ENCODE measurements at places on chromosomes 3 and 15.

- DNase-seq: no peak
These were observed 374.0 kb upstream of the CBLB start for GRCh38 chr3:106242781-106243180.

DNA sequence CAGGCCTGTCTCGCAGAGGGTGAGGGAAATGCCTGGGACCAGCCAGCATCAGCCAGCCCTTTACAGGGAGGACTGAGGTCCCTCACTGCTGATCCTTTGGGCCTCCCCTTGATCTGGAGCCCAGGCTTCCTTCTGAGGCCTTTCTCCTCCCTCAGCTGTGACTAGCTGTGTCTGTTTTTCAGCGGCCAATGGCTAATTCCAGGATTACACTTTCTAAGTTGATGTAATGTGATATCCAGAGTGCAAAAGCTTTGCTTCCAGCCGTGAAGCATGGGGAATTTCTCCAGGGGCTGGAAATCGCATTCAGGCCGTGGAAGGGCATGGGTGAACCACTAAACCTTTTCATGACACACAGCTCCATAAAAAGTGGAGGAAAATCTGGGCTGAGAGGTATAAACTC lies 157.6 kb downstream of the SHQ1 start:
- no peak for DNase-seq

DNA sequence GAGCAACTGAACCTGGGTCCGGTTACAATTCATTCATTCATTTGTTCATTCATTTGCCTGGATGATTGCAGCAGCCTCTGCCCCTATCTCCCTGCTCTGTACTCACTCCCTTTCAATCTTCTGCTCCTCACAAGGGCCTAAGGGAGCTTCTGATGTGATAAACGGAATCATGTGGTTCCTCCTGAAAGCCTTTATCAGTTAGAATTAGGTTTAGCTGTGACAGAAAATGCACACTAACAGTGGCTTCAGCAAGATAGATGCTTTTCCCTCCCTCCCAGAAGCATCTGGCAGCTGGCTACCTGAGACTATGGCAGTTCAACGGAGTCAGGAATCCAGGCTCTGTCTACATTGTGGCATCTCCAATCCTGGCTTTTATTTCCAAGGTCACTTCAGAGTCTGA lies 196.0 kb downstream of the ADAMTS9 start:
- DNase-seq: no peak

GRCh38 chr3:16252988-16253387 lies 11.8 kb downstream of the DPH3 start:
- DNase-seq: no peak

DNA sequence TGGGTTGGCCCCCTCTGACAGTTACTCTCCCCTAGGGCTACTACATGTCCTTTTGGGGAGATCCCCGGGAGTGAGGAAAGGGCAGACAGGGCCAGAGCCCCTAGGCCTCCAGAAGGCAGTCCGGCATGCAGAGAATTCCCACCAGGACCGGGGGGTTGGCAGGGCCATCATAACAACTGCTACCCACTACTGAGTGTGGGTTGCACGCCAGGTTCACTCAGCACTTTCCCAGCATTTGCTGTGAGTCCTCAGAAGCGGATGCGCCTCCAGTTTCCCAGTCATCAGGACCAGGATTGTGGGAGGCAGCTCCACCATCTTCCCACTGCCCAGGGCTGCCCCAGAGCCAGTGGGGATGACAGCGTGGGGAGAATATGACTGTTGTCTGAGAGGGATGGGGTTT lies 51.2 kb upstream of the HERC1 start:
- DNase-seq: no peak

DNA sequence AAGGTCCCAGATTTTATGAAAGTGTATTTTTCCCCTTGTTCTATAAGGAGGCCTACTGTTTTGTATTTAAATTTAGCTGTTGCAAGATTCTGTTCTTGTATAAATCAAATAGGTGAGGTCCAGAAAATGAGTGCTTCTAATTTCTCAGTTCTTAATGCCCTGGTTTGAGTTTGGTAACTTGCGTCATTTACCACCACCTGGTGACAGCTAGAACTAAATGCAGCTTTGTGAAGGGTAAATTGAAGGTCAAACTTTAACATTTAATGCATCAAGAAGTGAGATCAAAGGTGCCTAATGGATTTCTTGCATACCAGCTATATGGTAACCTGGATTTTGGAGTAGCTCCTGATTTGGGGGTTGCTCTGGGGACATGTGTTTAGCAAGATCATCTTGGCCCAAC lies 50.7 kb upstream of the POLR2M start:
- no peak for DNase-seq

DNA sequence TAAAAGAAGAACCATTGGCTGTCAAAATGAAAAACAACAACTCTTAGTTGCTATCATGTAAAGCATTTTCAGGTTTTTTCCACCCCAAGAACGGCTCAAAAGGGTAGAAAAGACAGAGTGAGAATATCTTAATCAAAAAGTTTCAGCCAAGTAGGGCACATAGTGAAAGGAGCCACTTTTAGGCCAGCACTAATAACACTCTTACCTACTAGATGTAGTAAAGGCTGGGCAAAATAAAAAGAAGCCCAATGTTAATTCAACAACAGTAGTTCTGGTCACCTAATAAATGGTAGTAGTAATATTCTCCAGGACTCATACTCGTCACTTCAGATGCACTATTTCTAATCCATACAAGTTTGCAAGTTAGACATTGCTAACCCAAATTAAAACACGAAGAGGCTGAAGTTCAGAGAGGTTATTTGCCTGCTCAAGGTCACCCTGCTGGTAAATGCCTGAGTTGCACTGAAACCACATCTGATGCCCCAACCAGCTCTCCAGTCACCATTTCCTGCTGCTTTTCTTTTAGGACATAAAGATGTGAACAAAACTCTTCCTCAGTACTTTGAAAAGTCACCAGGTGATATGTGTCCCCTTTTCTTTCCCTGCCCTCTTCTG lies 7.5 kb downstream of the GOLIM4 start:
- no peak for DNase-seq

GRCh38 chr15:47384341-47384740 lies 333.0 kb upstream of the SEMA6D start:
- DNase-seq: no peak

GRCh38 chr15:86522721-86523120 lies 443.1 kb downstream of the AGBL1 start:
- DNase-seq: no peak

- DNase-seq: no peak
These were observed 147.6 kb downstream of the KLF13 start for GRCh38 chr15:31474059-31474868.

GRCh38 chr15:97501291-97501690 lies 459.2 kb upstream of the ARRDC4 start:
- DNase-seq: no peak

DNA sequence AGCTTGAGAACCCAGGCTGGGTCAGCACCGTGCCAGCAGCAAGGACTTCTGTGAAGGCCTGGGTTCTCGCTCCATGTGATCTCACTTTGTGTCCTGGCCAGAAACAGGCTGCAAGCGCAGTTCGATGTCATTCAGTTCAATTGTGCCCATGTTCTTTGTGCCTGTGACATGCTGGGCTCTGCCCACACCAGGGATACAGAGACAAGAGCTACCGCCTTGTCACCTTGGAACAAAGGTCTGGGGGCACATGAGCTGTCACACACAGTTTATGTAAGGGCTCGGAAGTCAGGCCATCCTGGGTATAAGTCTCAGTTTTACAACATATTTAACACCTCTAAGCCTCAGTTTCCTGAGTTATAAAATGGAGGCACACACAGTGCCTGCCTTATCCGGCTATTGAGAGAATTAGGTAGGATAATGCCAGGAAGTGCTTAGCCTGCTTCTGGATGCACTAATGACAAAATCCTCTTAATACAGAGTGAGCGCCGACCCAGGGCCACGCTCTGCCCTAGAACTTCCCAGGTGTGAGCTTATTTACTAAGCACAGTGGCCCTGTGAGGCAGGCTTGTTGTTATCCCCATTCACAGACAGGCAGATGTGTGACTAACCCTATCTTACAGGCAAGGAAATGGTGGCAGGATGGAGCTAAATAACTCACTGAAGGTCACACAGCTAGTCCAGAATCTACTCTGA lies 50.4 kb upstream of the LIMD1 start:
- DNase-seq: no peak

DNA sequence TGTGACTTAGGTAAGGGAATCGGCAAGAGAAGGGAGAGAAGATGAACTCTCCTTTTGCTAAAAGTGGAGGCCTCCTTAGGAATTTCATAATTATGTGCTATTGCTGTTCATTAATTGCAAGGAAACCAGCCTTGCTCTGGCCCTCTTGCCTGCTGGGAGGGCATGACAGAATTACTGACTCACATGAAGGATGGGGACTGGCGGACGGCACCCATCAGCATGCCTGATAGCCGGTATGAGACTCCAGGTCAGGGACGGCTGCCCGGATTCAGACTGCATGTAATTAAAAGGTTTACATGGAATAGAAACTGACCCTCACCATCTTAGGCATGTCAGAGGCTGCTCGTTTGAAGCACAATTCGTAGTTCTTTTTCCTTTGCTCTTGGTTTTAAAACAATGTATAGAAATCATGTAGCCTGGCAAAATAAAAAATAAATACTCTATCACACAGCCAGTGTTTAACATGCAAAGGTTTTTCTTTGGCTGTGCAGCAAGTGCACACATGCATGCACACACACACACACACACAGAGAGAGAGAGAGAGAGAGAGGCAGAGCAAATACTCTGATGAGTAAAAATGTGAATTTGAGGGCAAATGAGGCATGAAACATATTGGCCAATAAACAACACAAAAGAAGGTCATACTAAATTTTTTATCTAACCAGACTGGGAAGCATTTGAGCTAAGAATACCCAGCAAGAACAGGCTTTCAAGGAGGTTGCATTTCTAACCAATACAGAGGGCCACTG lies 82.7 kb downstream of the FOXB1 start:
- DNase-seq: no peak

DNA sequence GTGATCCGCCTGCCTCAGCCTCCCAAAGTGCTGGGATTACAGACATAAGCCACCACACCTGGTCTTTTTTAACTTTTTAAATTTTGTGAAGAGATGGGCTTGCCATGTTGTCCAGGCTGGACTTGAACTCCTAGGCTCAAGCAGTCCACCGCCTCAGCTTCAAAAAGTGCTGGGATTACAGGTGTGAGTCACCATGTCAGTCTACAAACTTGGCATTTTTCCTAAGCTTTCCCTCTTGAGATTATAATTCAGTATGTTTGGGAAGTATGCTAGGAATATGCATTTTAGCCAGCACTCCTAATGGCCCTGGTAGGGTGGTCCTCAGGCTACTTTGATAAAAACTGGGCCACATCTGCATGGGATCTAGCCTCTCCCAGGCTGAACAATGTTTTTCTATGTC lies 4.4 kb downstream of the WDR73 start:
- DNase-seq: no peak

DNA sequence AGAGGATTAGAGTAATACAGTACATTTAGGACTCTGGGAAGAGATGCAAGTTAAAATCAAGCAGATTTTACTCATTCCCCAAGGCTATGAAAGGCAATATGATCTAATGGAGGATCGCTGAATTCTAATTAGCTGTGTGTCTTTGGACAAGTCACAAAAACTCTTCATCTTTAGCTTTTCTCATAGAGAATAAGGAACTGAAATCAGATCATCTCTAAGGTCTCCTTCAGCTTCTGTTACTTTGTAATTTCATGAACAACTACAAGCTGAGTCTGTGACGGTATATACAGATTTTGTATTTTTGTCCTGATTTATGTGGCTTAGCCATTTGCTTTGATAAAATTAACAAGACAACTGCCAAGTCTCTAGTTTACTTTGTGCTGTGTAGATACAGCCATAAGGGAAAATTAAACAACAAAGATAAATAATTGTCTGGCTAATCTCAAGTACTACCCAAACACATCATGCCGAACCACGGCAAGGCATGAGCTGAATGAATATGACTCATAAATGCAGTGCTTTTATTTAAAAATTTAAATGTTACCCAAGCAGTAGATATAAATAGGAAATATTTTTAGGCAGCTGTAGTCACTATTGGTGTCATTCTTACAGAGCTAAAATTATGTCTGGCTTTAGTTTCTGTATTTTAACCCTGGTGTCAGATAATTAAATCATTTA lies 81.5 kb downstream of the GAP43 start:
- no peak for DNase-seq

DNA sequence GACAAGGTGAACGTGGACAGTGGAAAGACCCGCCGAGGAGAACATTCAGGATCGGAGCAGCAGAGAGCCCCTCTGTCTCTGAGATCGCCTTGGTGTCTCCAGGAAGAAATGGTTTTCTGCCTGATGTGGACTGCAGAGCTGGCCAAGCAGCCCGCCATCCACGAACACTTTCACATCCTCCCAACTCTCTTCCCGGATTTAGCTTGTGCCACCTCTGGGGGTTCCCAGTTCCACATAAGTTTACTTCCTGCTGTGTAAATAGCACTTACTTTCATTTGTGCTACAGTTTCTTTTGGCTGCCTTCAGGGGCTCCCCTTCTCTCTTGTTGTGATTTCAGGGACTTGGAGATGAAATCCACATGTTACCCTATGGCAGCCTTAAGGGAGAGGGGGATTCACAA lies 48.4 kb downstream of the SEMA5B start:
- DNase-seq: no peak

DNA sequence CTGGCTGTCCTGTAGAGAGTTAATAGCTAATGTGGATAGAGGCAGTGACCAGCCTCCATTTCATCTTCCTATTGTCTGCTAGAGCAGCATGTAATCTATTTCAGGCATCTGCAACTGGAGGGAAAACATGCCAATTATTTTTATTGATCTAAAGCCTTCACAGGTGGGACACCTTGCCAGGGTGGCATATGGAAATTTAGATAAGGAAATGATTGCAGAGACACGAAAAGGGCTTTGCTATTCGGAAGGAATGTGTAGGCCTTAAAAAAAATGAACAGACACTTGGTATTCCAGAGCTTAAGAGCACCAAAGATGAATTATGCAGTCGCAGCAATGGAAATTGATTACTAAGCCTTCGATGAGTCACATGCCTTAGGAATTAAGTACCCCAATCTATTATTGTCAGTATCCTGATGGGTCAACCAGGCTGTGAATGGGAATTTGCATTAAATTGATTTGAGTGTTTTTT lies 454.7 kb downstream of the SQOR start:
- DNase-seq: peak; percentile 85

DNA sequence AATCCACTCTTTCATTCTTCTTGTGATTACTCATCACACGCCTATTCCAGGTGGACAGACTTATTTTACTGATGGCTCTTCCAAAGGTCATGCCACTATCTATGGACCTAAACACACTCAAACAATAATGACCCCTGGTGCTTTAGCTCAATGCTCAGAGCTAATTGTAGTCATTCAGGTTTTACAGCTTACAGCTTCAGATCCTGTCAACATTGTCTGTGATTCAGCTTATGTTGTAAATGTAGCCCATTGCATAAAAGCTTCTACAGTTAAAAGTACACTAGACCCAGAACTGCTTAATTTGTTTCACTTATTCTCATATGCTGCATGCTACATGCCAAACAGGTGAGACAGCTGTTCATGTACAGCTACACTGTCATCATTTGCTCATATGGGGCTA lies 49.2 kb downstream of the LSM3 start:
- peak; percentile 60 for DNase-seq

GRCh38 chr3:16570113-16570512 lies 35.1 kb downstream of the DAZL start:
- DNase-seq: peak; percentile 36

Measured in NCI-H146 (cell line).